ENCODE measurements at places on chromosomes 3 and 15. TPM values are rescaled to one million over a fixed set of nuclear protein-coding genes. Genes with fewer than 3 reads are reported as not detected.

GRCh38 chr15:78893538-78893937, 20.8 kb downstream of the MORF4L1 start:
- no peak for DNase-seq

DNA sequence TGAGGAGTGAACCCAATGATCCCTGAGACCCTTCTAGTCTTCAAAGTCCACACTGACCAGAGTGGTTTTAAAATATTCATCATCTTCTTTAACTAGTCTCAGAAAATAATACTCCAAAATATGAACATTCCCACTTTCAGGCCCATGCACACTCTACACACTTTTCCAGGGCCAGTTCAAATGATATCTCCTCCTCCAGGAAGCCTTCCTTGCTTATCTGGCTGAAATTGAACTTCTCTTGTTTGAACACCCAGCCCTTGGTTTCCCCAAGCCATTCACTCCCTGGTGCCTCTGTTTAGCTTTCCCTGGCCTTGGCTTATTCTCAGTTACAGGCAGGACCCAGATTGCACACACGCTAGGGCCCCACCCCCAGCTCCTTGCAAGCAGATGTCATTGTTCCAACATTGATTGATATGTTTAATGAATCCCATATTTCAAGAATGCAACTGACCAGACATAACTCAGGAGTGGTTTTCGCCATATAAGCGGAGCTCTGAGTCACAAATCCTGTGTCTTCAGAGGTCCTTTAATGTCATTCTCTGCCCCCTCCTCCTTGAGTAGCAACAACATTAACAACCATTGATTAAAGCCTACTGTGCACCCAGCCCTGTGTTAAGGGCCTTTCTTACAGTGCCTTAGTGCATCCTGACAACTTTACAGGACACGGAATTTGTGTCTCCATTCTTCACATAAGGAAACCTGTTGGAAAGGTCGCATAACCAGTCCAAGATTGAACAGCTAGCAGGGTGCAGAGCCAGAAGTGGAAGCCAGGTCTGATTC, 2.1 kb downstream of the ITGA11 start:
- DNase-seq: no peak

DNA sequence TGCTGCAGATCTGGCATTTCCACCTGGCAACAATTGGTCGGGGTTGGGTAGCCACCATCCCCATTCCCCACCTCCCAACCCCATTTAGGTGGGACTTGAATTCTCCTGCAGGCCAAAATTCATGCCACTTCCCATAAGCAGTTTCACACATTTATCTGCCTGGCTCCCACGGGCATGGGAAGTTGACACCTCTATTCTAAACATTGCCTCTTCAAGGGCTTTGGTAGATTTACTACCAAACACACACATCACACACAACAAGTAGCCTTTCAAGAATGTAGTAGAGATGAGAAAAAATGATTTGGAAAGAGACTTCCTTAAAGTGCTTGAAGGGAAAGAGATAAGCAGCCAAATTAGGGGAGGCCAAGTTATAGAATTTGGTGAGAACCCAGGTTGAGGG, 30.9 kb downstream of the ZBTB38 start:
- DNase-seq: no peak

DNA sequence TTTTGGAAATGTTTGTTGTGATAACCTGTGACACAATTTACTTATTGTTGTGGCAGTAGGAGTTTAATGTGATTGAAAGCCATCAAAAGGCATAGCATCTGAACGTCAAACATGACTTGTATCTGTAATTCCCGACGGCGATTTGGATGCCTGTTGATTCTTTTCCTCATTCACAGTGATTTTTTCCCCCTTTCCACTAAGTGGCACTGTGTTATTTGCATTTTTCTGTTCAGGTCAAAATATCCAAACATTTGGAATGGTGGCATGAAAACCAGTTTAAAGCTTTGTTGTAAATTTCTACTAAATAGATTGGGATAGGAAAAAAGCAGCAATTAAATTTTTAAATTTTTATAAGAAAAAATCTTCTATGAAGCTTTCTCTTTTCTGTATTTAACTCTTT, 259.9 kb upstream of the KCNH8 start:
- DNase-seq: no peak

Gene ZXDC
- polyA plus RNA-seq: 40.4 TPM

Gene CFAP91
- 1.4 TPM for polyA plus RNA-seq

DNA sequence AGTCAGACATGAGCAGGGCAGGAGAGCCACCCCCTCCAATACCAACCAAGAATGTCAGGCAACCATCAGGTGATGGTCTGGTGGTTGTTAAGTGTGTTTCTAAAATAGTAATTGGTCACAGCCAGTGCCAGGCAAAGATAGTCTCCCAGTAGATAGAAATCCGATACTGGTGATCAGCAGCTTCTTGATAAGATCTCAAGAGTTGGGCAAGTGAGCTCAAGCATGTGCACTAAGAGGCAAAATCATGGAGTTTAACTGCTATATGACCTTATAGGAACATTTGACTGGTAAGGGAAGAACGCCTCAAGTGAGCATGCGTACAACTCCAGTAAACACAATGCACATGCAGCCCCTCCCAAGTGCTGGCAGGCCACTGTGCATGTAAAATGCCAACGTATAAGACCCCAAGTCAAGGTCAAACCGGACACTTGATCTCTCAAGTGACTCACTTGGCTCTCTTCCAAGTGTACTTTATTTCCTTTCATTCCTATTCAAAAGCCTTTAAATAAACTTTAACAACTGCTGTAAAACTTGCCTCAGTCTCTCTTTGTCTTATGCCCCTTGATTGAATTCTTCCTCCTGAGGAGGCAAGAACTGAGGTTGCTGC, 36.0 kb upstream of the CBLB start:
- no peak for DNase-seq

Gene GOLGA6L10
- polyA plus RNA-seq: 0.27 TPM

- DNase-seq: no peak
These were observed 80.9 kb upstream of the MANF start for GRCh38 chr3:51304230-51304629.

DNA sequence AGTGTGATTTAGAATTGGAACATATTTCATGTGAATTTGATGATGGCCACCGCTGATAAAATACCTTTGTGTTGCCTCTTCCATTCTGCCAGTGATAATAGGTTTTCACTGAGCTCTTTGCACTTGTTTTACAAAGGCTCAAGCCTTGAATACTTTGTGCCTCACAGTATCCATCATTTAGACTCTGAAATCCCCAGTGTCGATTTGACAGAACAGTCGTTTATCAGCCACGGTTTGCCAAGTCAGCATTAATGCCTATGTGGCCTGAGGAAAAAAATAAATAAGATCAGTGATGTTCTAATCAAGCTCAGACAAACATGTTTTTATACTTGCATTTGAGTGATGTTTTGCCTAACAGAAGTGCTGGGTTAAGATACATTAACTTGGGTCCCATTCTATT, 399.1 kb downstream of the RBMS3 start:
- DNase-seq: no peak

Gene LPP
- polyA plus RNA-seq: 37.7 TPM

DNA sequence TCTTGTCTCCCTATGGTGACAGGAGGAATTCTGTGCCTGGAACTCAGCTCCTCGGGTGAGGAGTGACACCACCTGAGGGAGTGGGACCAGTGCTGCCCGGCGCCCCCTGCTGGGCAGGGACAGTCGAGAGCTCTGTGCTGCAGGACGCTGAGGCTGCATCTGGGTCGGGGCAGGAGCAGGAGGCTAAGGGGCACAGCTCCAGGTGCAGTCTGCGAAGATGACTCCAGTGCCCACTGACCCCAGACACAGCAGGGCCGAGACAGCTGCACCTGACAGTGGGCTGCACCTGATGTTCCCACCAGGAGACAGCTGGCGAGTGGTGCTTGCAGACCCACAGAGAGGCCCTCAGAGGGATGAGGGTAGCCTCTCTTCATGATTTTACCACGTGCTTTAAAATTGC, 152.9 kb downstream of the ATP10A start:
- DNase-seq: peak; percentile 24

Measured in cardiac muscle cell (in vitro differentiated cells and primary cell).